ENCODE measurements at places on chromosomes 4 and X. TPM values are rescaled to one million over a fixed set of nuclear protein-coding genes. Genes with fewer than 3 reads are reported as not detected.
A peak's percentile ranks its signal among the peaks of the same experiment; 100 is the strongest.

Gene WNK3
- 0.51 TPM for total RNA-seq

Gene PPARGC1A
- total RNA-seq, result 4.4 TPM

GRCh38 chrX:153226344-153227185, 47.5 kb downstream of the MAGEA1 start:
- DNase-seq, result peak; percentile 36
- no peaks in the 10 kb centered on the region for H3K36me3 ChIP-seq
- no peaks in the 10 kb centered on the region for H3K27me3 ChIP-seq
- no peaks in the 10 kb centered on the region for H3K4me1 ChIP-seq
- H3K4me3 ChIP-seq, result no peak overlapping the region

GRCh38 chr4:56752985-56753384, 68.5 kb downstream of the SPINK2 start:
- peaks cover 11% of the 10 kb centered on the region for H3K4me1 ChIP-seq
- H3K36me3 ChIP-seq, result no peaks in the 10 kb centered on the region
- no peak for DNase-seq
- no peaks in the 10 kb centered on the region for H3K27me3 ChIP-seq

- no peak for DNase-seq
- no peak overlapping the region for H3K27ac ChIP-seq
- H3K27me3 ChIP-seq, result no peaks in the 10 kb centered on the region
- H3K36me3 ChIP-seq, result no peaks in the 10 kb centered on the region
- H3K4me1 ChIP-seq, result peaks cover 7% of the 10 kb centered on the region
Observed at GRCh38 chr4:24809376-24809775, 14.0 kb downstream of the SOD3 start.

- no peak overlapping the region for H3K4me3 ChIP-seq
- H3K4me1 ChIP-seq, result no peaks in the 10 kb centered on the region
- no peaks in the 10 kb centered on the region for H3K27me3 ChIP-seq
- H3K27ac ChIP-seq, result no peak overlapping the region
Observed at GRCh38 chr4:138005486-138005885, 236.7 kb downstream of the SLC7A11 start.

GRCh38 chr4:119692001-119692400, 63.4 kb upstream of the PDE5A start:
- no peaks in the 10 kb centered on the region for H3K36me3 ChIP-seq
- H3K4me3 ChIP-seq, result no peak overlapping the region
- peak; percentile 54 for DNase-seq
- peaks cover 4% of the 10 kb centered on the region for H3K4me1 ChIP-seq

Gene TSPYL2
- total RNA-seq, result 9.2 TPM

Gene LAMTOR3
- 23.4 TPM for total RNA-seq

GRCh38 chr4:121778991-121779628, 14.1 kb upstream of the SMIM43 start:
- H3K4me1 ChIP-seq, result peaks cover 2% of the 10 kb centered on the region
- no peaks in the 10 kb centered on the region for H3K36me3 ChIP-seq
- no peak overlapping the region for H3K27ac ChIP-seq
- no peak for DNase-seq
- no peaks in the 10 kb centered on the region for H3K27me3 ChIP-seq
- no peak overlapping the region for H3K4me3 ChIP-seq

Gene MSANTD1
- 0.50 TPM for total RNA-seq

DNA sequence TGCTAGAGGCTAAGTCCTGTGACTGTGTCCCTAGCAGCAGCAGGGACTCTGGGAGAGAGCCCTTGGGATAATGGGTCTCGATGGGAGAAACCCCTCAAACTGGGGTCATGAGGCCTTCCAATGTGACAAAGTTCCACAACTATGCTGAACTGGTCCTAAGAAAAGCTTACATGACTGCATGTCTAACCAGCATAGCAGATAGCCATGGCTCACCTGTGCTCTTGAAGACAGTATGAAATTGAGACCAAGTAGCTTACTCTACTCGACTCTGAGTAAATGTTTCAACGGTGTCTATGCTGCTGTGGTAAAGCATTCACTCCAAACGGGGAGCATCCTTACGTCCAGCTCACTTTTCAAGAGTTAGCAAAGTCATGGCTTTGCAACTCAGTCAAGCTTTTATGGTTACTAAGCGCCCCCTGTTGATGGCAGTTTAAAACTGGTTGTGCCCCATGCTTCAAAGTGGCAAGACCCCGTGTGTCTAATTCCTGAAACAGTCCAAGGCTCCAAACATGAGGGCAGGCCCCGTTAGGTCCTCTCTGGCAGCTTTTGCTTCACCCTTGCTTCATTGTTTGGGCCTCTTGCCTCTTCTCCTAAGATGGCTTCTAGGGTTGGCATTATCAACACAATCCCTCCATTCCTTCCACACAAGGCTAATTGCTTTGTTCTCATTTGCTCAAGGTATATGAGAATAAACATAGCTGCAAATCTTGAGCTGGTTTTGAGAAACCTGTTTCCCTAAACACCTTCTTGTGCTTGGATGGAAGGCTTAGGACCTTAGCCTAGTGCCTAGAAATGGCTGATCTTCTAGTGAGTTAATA, 46.6 kb downstream of the CCNG2 start:
- H3K27me3 ChIP-seq, result peaks cover 10% of the 10 kb centered on the region
- H3K4me3 ChIP-seq, result no peak overlapping the region
- DNase-seq, result peak; percentile 72
- no peak overlapping the region for H3K27ac ChIP-seq
- H3K36me3 ChIP-seq, result no peaks in the 10 kb centered on the region

DNA sequence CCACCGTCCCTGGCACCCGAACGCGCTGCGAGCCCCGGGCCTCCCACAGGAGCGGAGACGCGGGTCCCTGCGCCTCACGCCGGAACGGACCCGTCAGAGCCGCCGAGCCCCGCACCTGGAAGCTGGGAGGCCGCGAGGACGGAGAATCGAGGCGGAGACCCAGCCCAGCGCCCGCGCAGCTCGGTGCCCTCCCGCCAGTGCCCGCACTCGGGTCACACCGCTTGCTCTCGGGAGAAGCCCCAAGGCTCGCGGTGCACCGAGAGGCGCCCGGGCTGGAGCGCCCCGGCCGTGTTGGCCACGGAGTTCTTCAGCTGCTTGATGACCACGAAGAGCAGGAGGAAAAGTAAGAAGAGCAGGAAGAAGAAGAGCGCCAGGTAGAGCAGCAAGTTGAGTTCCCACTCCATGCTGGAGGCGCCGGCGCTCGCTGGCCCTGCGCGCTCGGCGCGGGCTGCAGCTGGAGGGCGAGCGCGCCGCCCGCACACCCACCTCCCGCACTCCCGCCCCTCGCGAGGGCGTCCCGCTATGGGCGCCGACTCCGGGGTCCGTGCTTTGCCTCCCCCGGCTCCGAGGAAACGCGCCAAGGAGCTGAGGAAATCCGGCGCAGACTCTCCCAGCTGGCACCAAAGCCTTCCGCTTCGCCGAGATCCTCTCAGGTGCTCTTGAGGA, at the start of gene SMIM43:
Gene SMIM43 (minus strand): TSS at position 463 of the 666 bp plus-strand sequence. CDS start 59 bp downstream, at position 404.
- H3K27ac ChIP-seq, result no peak within 1 kb of the TSS
- no peaks in the 10 kb centered on the region for H3K4me1 ChIP-seq
- DNase-seq, result peak; percentile 29
- peak within 1 kb of the TSS; percentile 57 for H3K4me3 ChIP-seq
- no peaks in the 10 kb centered on the region for H3K27me3 ChIP-seq

Gene GAGE1
- not detected for total RNA-seq

DNA sequence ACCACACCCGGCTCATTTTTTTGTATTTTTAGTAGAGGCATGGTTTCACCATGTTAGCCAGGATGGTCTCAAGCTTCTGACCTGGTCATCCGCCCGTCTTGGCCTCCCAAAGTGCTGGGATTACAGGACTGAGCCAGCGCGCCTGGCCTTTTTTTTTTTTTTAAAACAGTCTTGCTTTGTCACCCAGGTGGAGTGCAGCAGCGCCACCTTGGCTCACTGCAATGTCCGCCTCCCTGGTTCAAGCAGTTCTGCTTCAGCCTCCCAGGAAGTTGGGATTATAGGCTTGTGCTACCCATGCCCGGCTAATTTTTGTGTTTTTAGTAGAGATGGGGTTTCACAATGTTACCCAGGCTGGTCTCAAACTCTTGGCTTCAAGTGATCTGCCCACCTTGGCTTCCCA, 28.9 kb downstream of the ZFX start:
- no peaks in the 10 kb centered on the region for H3K27me3 ChIP-seq
- no peaks in the 10 kb centered on the region for H3K4me1 ChIP-seq
- H3K4me3 ChIP-seq, result no peak overlapping the region
- H3K27ac ChIP-seq, result no peak overlapping the region
- peaks cover 6% of the 10 kb centered on the region for H3K36me3 ChIP-seq
- no peak for DNase-seq

Gene GLUD2
- total RNA-seq, result 1.8 TPM

DNA sequence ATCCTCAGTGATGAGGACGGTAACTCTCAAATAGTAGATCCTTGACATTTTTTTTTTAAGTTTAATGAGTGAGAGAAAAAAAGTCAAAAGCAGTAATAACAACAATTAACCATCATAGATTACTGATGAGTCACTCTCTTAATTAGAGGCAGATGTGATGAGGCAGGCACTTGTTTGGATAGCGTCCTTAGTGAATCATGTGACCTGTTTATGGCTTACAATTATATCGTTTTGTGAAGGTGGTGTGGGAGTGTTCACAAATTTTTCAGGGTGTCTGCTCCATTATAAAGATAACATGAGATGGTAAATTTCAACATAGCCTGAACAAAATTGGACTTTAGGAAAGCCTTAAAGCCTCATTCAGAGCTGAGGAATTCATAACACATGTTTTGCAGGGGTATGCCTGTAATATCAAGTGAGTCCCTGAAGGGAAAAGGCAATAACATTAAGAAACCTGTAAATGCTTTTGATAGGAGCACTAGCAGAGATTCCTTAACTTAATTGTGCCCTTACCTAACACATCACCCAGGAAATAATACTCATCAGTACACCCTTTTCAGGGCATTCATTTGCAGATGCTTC, 51.9 kb upstream of the XIAP start:
- H3K4me3 ChIP-seq, result no peak overlapping the region
- no peaks in the 10 kb centered on the region for H3K27me3 ChIP-seq
- peak; percentile 17 for DNase-seq
- peaks cover 2% of the 10 kb centered on the region for H3K4me1 ChIP-seq
- H3K36me3 ChIP-seq, result no peaks in the 10 kb centered on the region

GRCh38 chr4:159110961-159111360, 8.1 kb downstream of the RAPGEF2 start:
- no peak overlapping the region for H3K27ac ChIP-seq
- H3K36me3 ChIP-seq, result no peaks in the 10 kb centered on the region
- DNase-seq, result no peak
- peaks cover 7% of the 10 kb centered on the region for H3K4me1 ChIP-seq

- no peak overlapping the region for H3K4me3 ChIP-seq
- no peak overlapping the region for H3K27ac ChIP-seq
- no peaks in the 10 kb centered on the region for H3K27me3 ChIP-seq
- H3K36me3 ChIP-seq, result no peaks in the 10 kb centered on the region
Observed at GRCh38 chrX:17154001-17154400, 207.5 kb downstream of the REPS2 start.

- peak; percentile 95 for DNase-seq
- no peak overlapping the region for H3K27ac ChIP-seq
- H3K4me1 ChIP-seq, result peaks cover 9% of the 10 kb centered on the region
- no peaks in the 10 kb centered on the region for H3K27me3 ChIP-seq
Observed at GRCh38 chr4:73832651-73833237, 3.7 kb upstream of the CXCL6 start.

Measured in fibroblast of lung (primary cell).